ENCODE measurements at places on chromosomes 7 and 10.

DNA sequence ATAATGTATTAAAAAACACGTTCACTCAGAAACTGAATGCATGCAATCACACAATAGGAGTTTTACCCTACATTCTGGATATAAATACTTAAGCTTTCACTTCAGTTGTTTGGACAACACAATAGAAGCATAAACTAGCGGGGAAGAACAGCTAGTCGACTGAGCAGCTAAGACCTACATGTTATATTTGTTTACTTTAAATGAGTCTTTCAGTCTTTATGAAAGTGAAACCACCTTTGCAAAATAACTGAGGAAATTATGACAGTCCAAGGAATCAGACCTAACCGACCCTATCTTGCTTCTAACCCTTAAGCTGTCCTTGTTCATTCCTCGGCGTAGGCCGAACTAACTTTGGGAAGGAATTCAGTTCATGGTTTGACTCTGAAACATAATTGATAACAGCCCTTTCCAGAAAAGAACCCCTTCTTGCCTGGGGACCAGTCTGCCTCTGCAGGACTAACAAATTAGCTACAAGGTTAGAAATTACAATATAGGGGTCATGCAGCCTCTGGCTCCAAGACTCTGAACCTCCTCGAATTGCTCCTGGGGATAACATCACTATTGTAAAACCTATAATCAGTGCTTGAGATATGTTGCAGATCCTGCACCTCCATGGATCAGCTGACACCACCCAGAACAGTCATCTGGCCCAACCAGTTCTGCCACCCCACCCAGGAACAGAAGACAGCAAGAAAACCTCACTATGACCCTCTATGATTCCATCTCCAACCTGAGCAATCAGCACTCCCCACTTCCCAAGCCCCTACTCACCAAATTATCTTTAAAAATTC lies 185.1 kb upstream of the KLF6 start:
- DNase-seq: no peak

- DNase-seq: no peak
These were observed 224.3 kb downstream of the TWIST1 start for GRCh38 chr7:18893156-18893555.

- DNase-seq: no peak
These were observed 73.9 kb upstream of the NMT2 start for GRCh38 chr10:15242261-15242840.

- DNase-seq: no peak
These were observed 80.1 kb downstream of the SVIL start for GRCh38 chr10:29554660-29555059.

All from GM04504 (cell line).